A673 (cell line): ENCODE measurements at places on chromosomes 11 and 22. TPM values are rescaled to one million over a fixed set of nuclear protein-coding genes. Genes with fewer than 3 reads are reported as not detected.

GRCh38 chr11:100563541-100564280 lies 123.4 kb upstream of the ARHGAP42 start:
- peak; percentile 39 for DNase-seq

DNA sequence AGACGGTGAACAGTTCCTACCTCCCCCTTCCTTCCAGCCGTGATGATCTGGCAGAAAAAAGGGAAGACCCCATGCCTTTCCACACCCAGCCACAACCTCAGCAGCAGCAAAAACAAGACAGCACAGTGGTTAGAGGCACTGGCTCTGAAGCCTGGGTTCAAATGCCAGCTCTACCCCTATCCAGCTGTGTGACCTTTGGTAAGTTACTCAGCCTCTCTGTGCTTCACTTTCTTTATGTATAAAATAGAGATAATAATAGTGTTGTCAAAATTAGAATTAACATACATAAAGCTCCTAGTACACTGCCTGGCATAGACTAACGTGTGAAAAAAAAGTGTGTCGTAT lies 4.2 kb downstream of the NRXN2 start:
- DNase-seq, result no peak

DNA sequence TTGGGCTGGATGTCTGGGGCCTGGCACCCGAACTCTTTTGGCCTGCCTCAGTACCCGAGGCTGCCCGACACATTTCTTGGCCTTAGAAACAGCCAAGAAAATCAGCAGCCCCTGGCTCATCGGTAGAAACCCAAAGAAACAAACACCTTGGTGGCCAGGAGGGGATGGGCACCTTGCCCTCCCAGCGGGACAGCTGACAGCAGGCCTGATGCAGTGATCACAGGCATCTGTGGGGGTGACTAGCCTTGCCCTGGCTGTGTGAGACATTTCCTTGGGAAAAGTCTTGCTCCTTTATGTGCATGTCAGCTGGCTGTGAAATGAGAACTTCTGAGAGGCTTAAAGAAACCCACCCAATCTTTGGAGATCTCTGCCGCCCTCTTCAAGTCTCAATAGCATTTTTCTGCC lies 60.9 kb downstream of the SMIM38 start:
- no peak for DNase-seq

GRCh38 chr11:73223998-73224730 lies 6.1 kb downstream of the P2RY2 start:
- DNase-seq, result no peak

Gene PDE3B
- total RNA-seq, result 3.8 and 4.8 TPM in 2 replicates

Gene RASL10A
- 0.68 TPM in 1 of 2 replicates, not detected in the other for total RNA-seq

Gene ELF5
- not detected in 2 replicates for total RNA-seq
